Osteoblast (primary cell): ENCODE measurements at places on chromosomes 1 and 21. TPM values are rescaled to one million over a fixed set of nuclear protein-coding genes. Genes with fewer than 3 reads are reported as not detected.

Gene APOBEC4
- total RNA-seq, result under 0.01 TPM in 1 of 2 replicates, not detected in the other

- DNase-seq, result no peak
- H3K36me3 ChIP-seq, result no peaks in the 10 kb centered on the region
- H3K4me3 ChIP-seq, result no peak overlapping the region
- H3K27me3 ChIP-seq, result no peaks in the 10 kb centered on the region
- peaks cover 17% of the 10 kb centered on the region for H3K4me1 ChIP-seq
- no peak overlapping the region for H3K27ac ChIP-seq
Measured at GRCh38 chr1:19517017-19517416, 31.7 kb upstream of the CAPZB start.

DNA sequence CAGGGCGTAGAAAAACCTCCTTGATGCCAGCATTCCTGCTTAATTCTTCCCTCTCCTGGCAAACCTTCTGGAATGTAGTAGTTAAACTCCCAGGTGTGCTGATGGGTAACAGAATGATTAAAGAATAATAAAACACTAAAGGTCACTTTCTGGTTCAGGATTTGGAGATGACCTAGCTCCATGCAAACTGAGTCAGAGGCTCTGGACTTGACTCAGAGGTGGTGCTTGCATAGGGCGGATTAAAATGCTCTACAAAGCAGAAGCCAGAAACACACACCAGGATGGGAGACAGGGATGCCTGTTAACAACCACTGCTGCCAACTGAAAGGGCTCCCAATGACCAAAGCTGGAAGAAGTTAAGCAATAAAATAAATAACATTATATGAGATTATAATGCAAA is 41.5 kb downstream of the KRTAP19-8 start:
- H3K27me3 ChIP-seq, result no peaks in the 10 kb centered on the region
- no peak overlapping the region for H3K4me3 ChIP-seq
- H3K4me1 ChIP-seq, result no peaks in the 10 kb centered on the region
- no peak overlapping the region for H3K27ac ChIP-seq
- no peaks in the 10 kb centered on the region for H3K36me3 ChIP-seq

Gene TTLL10
- total RNA-seq, result not detected in 2 replicates

- H3K4me3 ChIP-seq, result no peak overlapping the region
- peaks cover 6% of the 10 kb centered on the region for H3K4me1 ChIP-seq
- DNase-seq, result no peak
- H3K27ac ChIP-seq, result no peak overlapping the region
- H3K36me3 ChIP-seq, result no peaks in the 10 kb centered on the region
Measured at GRCh38 chr1:7382971-7383370, 388.1 kb upstream of the VAMP3 start.

Gene IL24
- not detected in 2 replicates for total RNA-seq

DNA sequence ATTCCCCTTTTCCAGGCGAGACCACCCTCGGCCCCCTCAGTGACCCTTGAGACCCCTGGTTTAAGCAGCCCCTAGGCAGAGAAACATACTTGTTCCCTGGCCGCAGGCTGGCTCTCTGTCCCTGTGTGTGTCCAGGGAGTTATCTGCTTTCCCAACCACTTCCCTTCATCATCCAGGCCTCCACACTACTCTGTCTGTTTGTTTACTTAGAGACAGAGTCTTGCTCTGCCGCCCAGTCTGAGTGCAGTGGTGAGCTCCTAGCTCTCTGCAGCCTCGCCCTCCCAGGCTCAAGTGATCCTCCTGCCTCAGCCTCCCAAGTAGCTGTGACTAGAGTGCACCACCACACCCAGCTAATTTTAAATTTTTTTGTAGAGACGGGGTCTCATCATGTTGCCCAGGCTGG is 5.8 kb upstream of the VWA1 start:
- peak; percentile 96 for DNase-seq
- peak overlapping the region; percentile 51 for H3K27ac ChIP-seq
- H3K4me1 ChIP-seq, result peaks cover 13% of the 10 kb centered on the region
- H3K27me3 ChIP-seq, result no peaks in the 10 kb centered on the region

DNA sequence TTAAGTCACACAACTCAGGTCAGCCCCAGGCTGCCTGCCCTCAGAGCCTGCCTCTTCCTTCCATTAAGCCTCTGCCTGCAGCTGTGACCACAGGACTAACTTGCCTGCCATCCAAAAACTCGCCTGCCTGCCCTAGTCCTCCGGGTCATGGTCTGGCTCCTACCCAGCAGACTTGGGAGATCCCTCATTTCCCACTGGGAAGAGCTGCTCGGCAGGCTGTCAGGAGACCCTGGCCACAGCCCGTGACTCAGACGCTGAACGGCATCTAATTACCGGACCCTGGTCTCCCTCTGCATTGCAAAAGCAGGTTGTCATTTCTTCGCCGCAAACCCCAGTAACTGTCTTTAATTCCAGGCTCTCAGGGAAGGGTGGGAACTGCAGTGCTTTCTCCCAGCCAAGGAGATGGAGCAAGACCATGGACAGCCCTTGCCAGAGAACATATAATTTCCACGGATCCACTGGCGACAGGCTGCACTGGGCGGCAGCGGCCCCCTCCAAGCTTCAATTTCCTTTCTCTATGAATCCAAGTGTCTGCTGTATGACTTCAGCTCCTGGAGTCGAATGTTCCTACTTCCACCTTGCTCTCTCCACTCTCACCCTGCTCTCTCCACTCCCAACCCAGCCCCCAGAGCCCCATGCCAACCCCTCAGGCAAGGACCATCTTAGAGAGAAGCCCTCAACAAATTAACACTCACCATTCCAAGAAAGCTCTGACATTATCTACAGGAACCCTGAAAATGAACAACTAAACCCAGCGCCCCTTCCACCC is 20.4 kb downstream of the OLFML2B start:
- DNase-seq, result peak; percentile 95
- H3K27me3 ChIP-seq, result peaks cover 4% of the 10 kb centered on the region
- peak overlapping the region; percentile 56 for H3K4me3 ChIP-seq

Gene FAM72D
- total RNA-seq, result under 0.01 TPM in 1 of 2 replicates, not detected in the other

DNA sequence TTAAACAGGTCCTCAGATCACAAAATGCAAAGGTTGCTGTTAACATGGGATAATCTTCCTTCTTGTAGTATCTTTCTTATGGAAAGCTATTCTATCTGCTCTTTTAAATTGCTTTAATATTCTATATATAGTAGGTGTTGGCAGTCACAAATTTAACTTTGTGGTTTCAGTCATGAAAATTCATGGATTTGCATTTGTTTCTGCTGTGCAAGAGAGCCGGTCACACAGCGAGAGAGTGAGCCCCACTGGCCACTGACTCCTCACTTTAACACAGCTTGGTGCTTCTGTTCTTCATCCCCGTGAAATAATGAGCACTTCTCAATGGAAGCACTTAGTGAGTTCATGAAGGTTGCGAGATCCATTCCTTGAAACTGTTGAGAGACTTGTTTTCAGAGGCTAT is 18.1 kb upstream of the BMP8A start:
- H3K27me3 ChIP-seq, result no peaks in the 10 kb centered on the region
- no peak overlapping the region for H3K4me3 ChIP-seq
- peaks cover 62% of the 10 kb centered on the region for H3K36me3 ChIP-seq
- no peak overlapping the region for H3K27ac ChIP-seq

- H3K4me1 ChIP-seq, result peaks cover 82% of the 10 kb centered on the region
- H3K27ac ChIP-seq, result peak overlapping the region; percentile 91
- H3K27me3 ChIP-seq, result no peaks in the 10 kb centered on the region
- peak overlapping the region; percentile 89 for H3K4me3 ChIP-seq
- H3K36me3 ChIP-seq, result no peaks in the 10 kb centered on the region
- DNase-seq, result peak; percentile 91
Measured at GRCh38 chr1:201539561-201540431, 869 bp downstream of the NAV1 start.

Gene TRIM33
- total RNA-seq, result 43.1 and 48.6 TPM in 2 replicates

DNA sequence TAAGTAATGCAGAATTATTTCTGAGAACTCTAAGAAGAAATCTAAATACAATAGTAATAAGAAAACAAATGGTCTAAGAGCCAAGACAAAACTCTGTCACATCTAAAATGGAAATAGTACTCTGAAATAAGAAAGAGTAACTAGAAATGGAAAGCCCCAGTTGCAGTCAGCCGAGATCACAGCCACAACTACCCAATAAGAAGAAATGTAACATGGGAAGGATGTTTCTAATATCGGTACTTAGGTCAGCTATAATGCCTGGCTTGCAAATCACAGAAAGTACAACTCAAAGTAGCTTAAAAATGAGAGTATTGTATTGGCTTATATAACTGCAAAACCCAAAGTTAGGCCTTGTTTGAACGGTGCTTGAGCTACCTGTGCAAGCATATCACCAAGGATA is 58.6 kb upstream of the USP25 start:
- no peak for DNase-seq
- H3K36me3 ChIP-seq, result no peaks in the 10 kb centered on the region
- no peak overlapping the region for H3K4me3 ChIP-seq
- H3K27ac ChIP-seq, result no peak overlapping the region
- peaks cover 11% of the 10 kb centered on the region for H3K4me1 ChIP-seq

GRCh38 chr21:18771845-18772380 is 368.3 kb upstream of the TMPRSS15 start:
- no peaks in the 10 kb centered on the region for H3K27me3 ChIP-seq

GRCh38 chr1:225911191-225912130 is 12.6 kb downstream of the PYCR2 start:
- no peaks in the 10 kb centered on the region for H3K27me3 ChIP-seq
- H3K27ac ChIP-seq, result no peak overlapping the region
- H3K4me1 ChIP-seq, result peaks cover 4% of the 10 kb centered on the region
- no peaks in the 10 kb centered on the region for H3K36me3 ChIP-seq
